Fibroblast of lung (primary cell): ENCODE measurements at places on chromosomes 5 and 9. TPM values are rescaled to one million over a fixed set of nuclear protein-coding genes. Genes with fewer than 3 reads are reported as not detected.

DNA sequence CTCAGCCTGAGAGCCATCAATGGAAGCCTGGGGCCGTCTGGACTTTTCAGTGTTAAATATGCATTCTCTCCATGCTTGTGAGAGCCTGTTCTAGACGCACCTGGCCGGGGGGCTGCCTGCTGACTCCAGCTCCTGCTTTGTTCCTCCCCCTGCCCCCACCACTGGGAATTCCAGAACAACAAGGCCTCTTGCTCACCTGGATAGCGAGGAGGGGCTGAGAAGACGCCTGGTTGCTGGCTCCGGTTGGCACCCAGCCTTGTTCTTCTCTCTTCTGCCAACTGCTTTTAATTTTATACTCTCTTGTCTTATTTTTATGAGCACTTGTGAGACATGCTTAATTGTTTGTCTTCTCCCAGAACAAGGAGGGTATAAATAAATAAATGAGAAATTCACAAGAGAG, 15.0 kb upstream of the RAPGEF1 start:
- no peaks in the 10 kb centered on the region for H3K4me1 ChIP-seq
- no peak overlapping the region for H3K27ac ChIP-seq
- H3K4me3 ChIP-seq = no peak overlapping the region
- no peaks in the 10 kb centered on the region for H3K36me3 ChIP-seq
- DNase-seq = no peak

Gene FOXD4L4
- 0.26 TPM in 1 of 2 replicates, not detected in the other for total RNA-seq

DNA sequence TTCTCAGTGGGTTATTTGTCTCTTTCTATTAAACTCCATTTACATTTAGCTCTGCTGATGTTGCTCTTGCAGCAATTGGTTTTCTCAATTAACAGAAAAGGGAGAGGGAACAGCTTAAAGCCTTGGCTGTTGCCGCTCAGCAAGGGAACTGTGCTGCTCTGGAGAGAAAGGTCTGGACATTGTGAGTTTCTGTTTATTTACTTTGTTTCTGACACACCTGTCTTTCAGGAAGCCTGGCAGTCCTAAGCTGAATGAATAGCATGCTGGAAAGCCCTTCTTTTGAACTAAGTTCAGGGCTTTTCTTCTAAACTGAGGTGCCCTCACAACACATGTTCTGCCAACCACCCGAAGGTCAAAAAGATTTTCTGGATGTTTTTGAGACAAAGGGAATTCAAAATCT, 491.9 kb downstream of the PDE4D start:
- H3K27me3 ChIP-seq = no peaks in the 10 kb centered on the region
- no peak overlapping the region for H3K4me3 ChIP-seq
- no peak for DNase-seq

DNA sequence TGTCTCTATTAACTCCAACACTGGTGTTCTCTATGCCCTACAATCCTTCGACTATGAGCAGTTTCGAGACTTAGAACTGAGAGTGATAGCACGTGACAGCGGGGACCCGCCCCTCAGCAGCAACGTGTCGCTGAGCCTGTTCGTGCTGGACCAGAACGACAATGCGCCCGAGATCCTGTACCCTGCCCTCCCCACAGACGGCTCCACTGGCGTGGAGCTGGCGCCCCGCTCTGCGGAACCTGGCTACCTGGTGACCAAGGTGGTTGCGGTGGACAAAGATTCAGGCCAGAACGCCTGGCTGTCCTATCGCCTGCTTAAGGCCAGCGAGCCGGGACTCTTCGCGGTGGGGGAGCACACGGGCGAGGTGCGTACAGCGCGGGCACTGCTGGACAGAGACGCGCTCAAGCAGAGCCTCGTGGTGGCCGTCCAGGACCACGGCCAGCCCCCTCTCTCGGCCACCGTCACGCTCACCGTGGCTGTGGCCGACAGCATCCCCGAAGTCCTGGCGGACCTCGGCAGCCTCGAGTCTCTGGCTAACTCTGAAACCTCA, 2.0 kb downstream of the PCDHGA11 start:
- H3K27me3 ChIP-seq = no peaks in the 10 kb centered on the region
- H3K36me3 ChIP-seq = peaks cover 4% of the 10 kb centered on the region
- DNase-seq = no peak
- H3K4me1 ChIP-seq = no peaks in the 10 kb centered on the region

GRCh38 chr5:77218263-77218662, 7.8 kb downstream of the PDE8B start:
- no peak for DNase-seq
- H3K27ac ChIP-seq = no peak overlapping the region
- peaks cover 2% of the 10 kb centered on the region for H3K27me3 ChIP-seq
- H3K36me3 ChIP-seq = no peaks in the 10 kb centered on the region
- H3K4me3 ChIP-seq = no peak overlapping the region

- H3K27ac ChIP-seq = peak overlapping the region; percentile 54
- peak; percentile 59 for DNase-seq
- H3K27me3 ChIP-seq = no peaks in the 10 kb centered on the region
- no peaks in the 10 kb centered on the region for H3K36me3 ChIP-seq
Measured at GRCh38 chr5:88889189-88890069, 6.4 kb upstream of the MEF2C start.

DNA sequence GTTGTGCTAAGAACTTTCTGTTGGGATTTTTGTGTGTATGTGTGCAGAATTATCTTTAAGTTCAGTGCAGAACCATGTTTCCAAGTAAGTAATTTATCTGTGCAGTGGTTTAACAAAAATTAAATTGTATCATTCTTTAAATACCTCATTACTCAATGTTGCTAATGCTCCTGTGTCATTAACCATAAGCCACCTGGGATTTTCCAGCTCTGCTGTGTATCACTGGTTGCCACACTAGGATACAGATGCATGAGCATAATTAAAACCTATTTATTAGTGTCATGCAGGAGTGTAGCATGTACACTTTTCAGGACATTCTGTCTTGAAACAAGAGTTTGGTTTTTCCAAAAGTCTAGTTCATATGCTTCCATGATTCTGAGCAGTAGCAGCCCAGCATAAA, 120.4 kb upstream of the PTGER4 start:
- H3K4me1 ChIP-seq = no peaks in the 10 kb centered on the region
- no peak for DNase-seq
- no peak overlapping the region for H3K4me3 ChIP-seq
- no peaks in the 10 kb centered on the region for H3K36me3 ChIP-seq
- H3K27ac ChIP-seq = no peak overlapping the region
- H3K27me3 ChIP-seq = no peaks in the 10 kb centered on the region

- no peaks in the 10 kb centered on the region for H3K36me3 ChIP-seq
- H3K27me3 ChIP-seq = no peaks in the 10 kb centered on the region
- H3K27ac ChIP-seq = no peak overlapping the region
- DNase-seq = no peak
- H3K4me1 ChIP-seq = peaks cover 12% of the 10 kb centered on the region
Measured at GRCh38 chr5:135491552-135492318, 39.6 kb upstream of the TIFAB start.

DNA sequence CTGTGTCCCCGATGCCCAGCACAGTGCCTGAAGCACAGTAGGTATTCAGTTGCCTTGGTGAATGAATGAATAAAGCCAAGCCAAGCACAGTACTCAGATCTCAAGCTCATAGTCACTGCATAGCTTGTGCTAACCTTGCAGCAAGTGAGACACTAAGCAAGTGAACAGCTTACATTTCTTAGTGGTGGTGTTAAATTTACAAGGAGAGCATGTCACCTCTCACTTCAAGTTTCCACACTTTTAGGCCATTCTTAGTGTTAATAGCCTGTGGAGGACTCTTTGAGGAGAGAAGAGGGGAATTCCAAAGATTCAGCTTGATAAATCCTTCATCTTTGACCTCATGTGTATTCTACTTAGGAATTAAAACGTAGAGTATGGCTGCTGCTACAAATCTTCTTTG, 104.7 kb downstream of the C9orf152 start:
- DNase-seq = no peak
- no peak overlapping the region for H3K4me3 ChIP-seq
- peaks cover 37% of the 10 kb centered on the region for H3K4me1 ChIP-seq
- H3K36me3 ChIP-seq = no peaks in the 10 kb centered on the region

- no peak overlapping the region for H3K4me3 ChIP-seq
- no peaks in the 10 kb centered on the region for H3K4me1 ChIP-seq
- DNase-seq = peak; percentile 73
- no peaks in the 10 kb centered on the region for H3K27me3 ChIP-seq
- H3K36me3 ChIP-seq = no peaks in the 10 kb centered on the region
- no peak overlapping the region for H3K27ac ChIP-seq
Measured at GRCh38 chr9:21607576-21607975, 125.5 kb upstream of the IFNE start.

Gene PDZD2
- total RNA-seq = under 0.01 and 0.33 TPM in 2 replicates

GRCh38 chr9:93471124-93471523, 17.7 kb upstream of the FAM120AOS start:
- peak; percentile 55 for DNase-seq
- no peak overlapping the region for H3K4me3 ChIP-seq
- H3K36me3 ChIP-seq = peaks cover 1% of the 10 kb centered on the region
- H3K27ac ChIP-seq = no peak overlapping the region
- H3K4me1 ChIP-seq = peaks cover 8% of the 10 kb centered on the region
- no peaks in the 10 kb centered on the region for H3K27me3 ChIP-seq

DNA sequence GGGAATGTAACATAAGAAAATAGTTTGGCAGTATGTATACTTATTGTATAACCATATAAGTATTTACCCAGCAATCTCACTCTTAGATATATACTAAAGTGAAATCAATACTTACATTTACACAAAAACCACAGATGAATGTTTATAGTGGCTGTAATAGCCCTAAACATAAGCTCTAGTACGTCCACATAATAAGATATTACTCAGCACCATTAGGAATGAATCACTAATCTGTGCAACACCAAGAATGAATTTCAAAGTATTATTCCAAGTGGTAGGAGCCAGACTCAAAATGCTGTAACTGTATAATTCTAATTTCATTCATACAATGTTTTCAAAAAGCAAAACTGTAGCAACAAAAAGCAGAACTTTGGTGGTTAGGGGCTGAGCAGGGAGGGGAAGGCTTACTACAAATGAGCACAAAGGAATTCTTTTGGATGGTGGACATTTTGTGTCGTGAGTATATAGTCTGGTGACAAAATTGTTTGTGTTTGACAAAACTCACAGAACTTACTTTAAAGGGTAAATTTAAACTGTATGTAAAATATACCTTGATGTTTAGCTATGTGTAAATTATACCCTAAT, 11.9 kb upstream of the C5orf46 start:
- H3K27me3 ChIP-seq = no peaks in the 10 kb centered on the region
- H3K36me3 ChIP-seq = no peaks in the 10 kb centered on the region
- H3K4me1 ChIP-seq = no peaks in the 10 kb centered on the region
- peak; percentile 62 for DNase-seq
- H3K4me3 ChIP-seq = no peak overlapping the region

DNA sequence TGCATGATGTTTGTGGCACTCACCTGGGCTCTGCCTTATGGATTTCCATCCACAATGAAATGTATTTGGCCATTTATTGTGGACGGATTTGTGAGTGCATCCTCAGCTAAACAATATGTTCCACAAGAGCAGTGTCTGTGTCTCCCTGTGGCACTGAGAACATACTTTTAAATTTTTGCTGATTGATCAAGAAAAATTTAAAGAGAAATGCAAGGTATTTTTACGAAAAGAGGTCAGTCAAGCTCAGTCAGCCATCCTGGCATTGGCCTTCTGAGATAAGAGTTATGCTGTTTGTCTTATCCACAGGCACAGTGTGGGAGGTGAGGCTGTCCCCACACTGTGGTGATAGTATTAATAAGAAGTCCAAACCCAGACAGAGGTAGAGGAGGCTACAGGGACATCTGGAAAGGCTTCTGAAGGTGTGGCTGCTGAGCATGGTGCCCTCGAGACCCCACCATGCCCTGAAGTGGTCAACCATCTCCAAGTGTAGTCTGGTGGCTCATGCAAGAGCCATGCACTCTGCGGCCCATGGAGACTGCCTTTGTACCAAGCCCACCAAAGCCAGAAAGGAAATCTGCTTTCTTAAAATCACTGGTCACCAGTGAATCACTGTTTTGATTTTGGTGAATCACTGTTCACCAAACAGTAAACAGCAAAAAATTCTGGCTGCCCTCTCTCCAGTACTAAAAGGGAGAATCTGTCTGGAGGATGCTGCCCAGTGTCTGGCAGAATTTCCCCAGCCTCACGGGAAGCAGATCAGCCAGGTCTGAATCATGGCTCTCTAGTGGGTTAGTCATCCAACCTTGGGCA, 28.8 kb downstream of the SPOCK1 start:
- H3K36me3 ChIP-seq = no peaks in the 10 kb centered on the region
- H3K4me1 ChIP-seq = peaks cover 14% of the 10 kb centered on the region
- H3K27me3 ChIP-seq = no peaks in the 10 kb centered on the region
- H3K4me3 ChIP-seq = no peak overlapping the region
- peak; percentile 18 for DNase-seq
- H3K27ac ChIP-seq = no peak overlapping the region

DNA sequence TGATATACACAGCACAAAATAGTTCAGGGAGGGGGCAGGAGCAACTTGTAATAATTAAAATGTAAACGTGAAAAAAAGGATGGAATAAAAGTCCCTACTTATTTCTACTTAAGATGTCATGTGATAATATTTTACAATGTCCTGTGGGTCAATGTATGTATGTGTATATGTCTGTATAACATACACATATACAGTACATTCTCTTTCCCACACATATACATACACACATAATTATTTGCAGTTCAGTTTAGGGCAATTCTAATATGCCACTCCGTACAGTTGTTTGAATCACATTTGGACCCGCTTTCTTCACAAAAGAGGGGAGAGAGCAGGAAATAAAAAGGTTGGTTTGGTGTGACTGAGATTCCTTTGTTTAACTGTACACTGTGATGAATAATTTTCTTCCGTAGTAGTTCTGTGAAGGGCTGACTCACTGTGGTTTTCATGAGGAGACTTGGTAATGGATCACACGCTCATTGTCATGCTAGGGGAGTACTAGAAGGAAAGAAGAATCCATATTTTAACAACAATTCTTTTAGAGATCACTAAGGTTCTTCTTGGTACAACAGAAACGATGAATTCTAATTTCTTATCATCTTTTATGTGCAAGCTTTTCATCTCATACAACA, 26.2 kb upstream of the ACOT12 start:
- DNase-seq = peak; percentile 96
- no peaks in the 10 kb centered on the region for H3K36me3 ChIP-seq
- H3K27ac ChIP-seq = peak overlapping the region; percentile 75
- H3K27me3 ChIP-seq = no peaks in the 10 kb centered on the region

Gene SPINK4
- not detected in 2 replicates for total RNA-seq

DNA sequence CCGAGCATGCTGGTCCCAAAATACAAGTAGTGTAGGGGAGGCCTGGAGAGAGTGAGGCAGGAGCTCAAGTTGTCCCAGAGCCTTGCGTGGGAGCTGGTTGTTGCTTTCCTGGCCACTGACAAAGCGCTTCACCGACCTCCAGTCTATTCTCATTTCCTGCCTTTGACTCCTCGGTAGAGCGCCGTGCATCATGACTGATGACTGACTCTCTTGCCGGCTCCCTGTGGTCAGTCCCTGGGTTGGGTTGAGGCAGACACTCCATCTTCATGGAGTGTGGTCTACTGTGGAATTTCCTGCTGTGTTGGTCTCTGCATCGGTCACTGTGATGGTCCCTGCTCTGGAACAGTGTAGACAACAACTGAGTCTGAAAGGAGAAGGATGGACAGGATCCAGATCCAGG, 175.1 kb upstream of the S1PR3 start:
- no peaks in the 10 kb centered on the region for H3K27me3 ChIP-seq
- H3K4me1 ChIP-seq = peaks cover 9% of the 10 kb centered on the region
- DNase-seq = peak; percentile 97
- H3K4me3 ChIP-seq = no peak overlapping the region
- H3K36me3 ChIP-seq = no peaks in the 10 kb centered on the region
- H3K27ac ChIP-seq = no peak overlapping the region

Gene LCN6
- total RNA-seq = not detected in 2 replicates

Gene PCDHGA10
- 7.4 and 10.2 TPM in 2 replicates for total RNA-seq

GRCh38 chr5:6452622-6453504, 4.2 kb downstream of the UBE2QL1 start:
- no peaks in the 10 kb centered on the region for H3K4me1 ChIP-seq
- no peak for DNase-seq
- H3K27ac ChIP-seq = no peak overlapping the region
